ENCODE measurements at places on chromosomes 5 and 9.

GRCh38 chr5:95986937-95987520 lies 25.4 kb upstream of the ELL2 start:
- no peak for DNase-seq

DNA sequence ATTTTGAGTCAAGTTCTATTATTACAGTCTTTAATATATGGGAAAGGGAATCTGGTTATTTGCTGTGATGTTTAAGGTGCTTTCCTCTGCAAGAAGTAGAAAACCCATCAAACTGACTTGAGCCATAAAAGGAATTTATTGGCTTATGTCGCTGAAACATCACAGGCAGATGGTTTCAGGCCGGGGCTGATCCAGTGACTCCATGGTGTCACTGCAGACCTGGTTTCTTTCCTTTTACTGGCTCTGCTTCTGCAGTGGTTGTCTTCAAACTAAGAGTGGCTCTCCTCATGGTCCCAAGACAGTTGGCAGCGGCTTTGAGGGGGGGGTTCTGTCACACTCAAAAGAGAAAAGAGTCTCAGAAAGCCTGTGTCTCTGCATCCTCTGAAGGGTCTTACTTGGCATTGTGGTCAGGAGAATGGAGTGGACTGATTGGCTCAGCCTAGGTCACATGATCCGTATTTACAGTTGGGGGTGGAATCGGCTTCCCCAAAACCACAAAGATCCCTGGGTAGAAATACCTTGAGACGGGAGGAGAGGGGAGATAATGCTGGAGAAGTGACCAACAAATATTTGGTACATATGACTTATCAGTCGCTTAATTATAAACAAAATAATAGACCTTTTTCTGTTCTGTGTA lies 106.3 kb downstream of the DAPK1 start:
- DNase-seq = no peak

DNA sequence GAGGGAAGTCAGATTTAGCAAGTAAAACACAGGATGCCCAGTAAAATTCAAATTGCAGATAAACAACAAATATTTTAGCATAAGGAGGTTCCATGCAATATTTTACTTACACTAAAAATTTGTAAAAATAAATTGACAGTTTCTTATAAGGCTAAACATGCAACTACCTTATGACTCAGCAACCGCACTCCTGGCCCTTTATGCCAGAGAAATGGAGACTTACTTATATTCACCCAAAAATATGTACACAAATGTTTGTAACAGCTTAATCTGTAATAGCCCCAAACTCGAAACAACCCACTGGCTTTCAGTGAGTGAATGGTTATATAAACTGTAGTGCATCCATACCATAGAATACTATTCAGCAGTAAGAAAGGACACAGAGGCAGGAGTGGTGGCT lies 28.6 kb upstream of the TRIM14 start:
- no peak for DNase-seq

DNA sequence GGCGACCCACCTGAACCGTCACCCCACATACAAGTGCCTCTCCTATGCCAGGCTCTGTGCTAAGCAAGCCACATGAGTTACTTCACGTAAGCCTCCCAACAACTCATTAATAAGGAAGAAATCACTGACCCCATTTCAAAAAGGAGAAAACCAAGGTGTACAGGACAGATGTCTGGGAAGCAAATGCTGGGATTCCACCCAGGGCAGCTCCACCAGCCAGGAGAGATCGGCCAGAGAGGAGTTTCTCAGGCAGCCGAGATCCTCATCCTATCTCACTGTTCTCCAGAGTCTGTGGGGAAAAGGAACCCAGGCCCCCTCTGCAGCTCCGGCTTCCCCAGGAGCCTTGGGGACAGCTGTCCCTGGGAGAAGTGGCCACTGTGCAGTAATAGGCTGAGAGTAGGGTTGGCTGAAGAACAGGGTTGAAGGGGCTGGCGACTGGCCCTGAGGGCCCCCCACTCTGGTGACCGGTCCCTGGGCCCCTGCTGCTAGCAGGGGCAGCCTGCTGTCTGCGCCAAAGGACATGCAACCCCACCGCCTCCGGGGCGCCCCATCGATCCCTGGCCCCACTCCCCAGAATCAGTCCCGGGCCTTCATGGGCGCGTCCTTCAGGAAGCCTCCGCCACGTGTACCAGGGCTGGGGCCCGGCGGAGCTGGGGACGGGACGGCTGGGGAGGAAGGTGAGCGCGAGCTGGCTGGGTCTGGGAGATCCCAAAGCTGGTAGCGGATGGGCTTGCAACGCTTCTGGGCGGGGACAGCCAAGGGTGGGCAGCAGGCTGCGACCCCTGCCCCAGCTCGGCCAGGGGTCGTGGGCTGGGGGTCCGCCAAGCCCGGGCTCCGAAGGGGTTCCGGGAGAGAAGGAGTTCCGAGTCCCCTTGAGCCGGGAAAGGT lies 44.1 kb upstream of the STXBP1 start:
- no peak for DNase-seq

GRCh38 chr9:23551311-23551721 lies 274.7 kb downstream of the ELAVL2 start:
- DNase-seq = no peak

DNA sequence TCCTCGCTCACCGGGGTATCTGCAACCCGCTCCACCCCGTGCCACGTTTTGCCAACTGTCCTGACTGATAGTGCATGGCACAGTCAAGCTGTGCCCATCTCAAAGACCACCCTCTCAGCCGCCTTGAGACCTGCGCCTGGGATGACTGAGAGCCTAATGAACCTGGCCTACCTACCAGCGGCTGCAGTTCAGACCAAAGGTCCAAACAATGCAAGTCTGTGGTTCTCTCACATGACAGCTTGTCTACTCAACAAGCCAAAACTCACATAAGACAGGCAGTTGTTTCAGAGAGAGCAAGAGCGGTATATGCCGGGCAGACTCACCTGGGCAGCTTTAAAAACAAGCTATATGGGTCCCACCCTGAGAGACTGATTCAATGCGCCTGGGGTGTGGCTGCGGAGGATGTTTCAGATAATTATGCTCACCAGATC lies 70.5 kb downstream of the EPB41L4B start:
- no peak for DNase-seq

DNA sequence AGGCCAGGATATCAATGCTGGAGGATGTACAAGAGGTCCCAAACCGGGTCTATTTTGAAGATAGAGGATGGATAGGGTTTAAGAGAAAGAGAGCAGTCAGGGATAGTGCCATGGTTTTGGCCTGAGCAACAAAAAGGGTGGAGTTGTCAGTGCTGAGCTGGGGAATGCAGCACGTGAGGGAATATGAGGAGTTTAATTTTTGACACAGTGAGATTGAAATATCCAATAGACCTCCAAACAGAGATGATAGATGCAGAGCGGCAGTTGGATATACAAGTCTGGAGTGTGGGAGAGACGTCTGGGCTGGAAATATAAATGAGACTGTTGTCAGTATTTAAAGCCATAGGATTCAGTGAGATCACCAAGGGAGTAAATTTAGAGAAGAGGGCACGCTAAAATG lies 136.7 kb upstream of the EFNA5 start:
- DNase-seq = no peak

- no peak for DNase-seq
Measured at GRCh38 chr9:8265281-8265680, 465.7 kb upstream of the DMAC1 start.

DNA sequence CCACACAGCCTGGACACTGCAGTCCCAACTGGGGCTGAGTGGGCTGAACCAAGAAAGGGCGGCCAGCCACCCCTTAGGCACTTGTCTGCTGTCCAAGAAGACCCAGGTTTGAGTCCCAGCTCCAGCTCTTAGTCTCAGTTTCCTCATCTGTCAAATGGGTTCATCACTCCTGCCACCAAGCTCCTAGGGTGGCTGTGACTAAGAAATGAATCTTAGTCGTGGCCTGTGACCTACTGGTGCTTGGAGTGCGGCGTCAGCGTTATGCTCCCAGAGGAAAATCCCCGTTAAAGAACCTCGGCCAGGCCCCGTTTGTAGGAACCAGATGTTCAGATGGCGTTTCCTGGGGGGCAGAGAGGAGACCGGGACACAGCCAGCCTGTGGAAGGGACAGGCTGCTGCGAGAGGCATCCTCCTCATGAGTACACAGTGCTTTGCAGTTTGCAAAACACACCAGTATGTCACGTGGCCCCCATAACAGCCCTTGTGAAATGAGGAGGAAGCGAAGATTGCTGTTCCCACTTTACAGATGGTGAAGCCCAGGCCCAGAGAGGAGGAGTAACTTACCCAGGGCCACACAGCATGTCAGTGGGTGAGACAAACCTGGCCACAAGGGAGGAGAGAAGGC lies 3.3 kb downstream of the FIBCD1 start:
- no peak for DNase-seq
